ENCODE measurements at places on chromosomes 3 and 15.

- no peak for DNase-seq
These were observed 189.9 kb upstream of the TSC22D2 start for GRCh38 chr3:150218236-150218635.

DNA sequence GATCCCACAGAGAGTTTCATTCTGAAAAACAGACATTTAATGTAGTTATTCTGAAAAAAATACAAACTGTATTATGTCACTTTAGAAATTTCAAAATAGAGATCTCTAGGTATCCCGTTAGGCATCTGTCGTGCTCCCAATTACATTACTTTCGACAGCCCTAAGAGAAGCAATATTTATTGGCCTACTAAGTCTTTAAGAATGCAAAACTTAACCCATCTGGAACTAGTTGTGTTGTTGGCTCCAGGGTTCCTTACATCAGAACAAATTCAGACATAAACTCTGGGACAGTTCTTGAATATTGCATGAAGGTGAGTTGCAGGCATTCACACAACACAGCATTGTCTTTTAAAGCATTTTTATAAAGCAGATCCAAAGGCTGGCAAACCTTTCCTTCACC lies 498.4 kb downstream of the FHIT start:
- no peak for DNase-seq

GRCh38 chr3:111210003-111210711 lies 138.5 kb downstream of the NECTIN3 start:
- no peak for DNase-seq

GRCh38 chr3:170079536-170080165 lies 41.9 kb downstream of the GPR160 start:
- DNase-seq: no peak

DNA sequence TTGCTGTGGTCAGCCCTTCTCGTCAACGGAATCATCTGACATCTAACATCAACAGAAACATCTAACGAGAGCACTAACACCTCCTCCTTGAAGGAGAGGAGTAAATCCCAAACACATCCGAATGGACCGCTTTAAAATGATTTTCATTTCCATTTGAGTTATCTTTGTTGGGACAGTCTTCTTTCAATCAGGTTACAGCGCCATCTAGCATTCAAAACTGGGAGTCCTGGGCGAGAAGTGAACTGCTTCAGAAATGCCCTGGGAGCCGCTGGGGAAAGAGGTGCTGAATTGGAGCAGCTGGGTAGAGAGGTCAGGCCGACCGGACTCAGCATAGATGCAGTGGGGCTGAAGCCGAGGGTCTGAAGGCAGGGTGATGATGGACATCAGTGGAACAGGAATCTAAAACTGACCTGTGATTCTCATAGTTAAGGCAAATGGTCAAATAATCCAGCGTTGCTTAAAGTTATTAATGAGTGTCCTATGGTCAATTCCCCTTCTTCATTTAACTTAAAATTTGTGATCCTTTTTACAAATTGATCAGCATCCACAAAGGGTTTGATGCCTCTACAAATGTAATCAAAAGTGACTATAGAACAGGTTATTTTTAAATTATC lies 170.0 kb upstream of the NDN start:
- no peak for DNase-seq

DNA sequence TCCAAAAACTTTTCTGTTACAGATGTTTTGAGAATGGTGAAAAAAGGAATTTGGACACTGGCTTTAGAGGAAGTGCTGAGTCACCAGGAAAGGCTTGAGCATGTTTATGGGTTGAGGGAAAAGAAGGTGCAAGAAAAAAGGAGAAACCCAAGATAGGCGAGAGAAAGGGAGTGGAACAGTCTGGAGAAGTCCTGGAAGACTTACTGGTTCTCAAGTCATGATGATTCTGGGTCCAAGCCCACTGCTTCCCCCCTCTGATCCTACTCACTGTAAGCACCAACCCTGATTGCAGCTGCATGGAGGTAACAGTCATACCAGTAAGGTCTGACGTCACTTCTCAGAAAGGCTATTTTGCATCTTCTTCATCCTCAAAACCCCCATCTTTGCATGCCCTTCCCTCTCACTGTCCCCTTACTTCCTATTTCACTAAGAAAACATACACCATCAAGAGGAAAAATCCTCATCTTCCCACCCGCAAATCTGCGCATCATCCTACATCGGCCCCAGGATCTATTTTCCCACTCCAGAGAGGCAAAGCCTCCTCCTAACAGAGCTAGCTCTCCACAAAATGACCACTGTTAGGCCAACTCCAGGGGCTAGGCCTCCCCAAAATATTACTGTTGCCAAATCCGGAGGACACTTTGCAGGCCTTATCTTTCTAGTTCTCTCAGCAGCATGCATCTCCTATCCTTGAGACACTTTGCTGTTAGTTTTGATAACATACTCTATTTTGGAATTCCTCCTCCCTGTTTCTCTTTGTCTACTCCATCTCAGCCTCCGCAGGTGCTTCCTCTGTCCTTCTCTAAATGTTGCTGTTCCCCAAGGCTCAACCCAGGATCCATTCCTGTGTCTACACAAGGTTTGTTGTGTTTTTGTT lies 3.2 kb upstream of the ATP13A3 start:
- no peak for DNase-seq

GRCh38 chr3:159882367-159882766 lies 106.3 kb upstream of the IL12A start:
- no peak for DNase-seq

GRCh38 chr3:42805141-42805821 lies 991 bp upstream of the HIGD1A start:
- DNase-seq: no peak

- no peak for DNase-seq
These were observed 13.2 kb upstream of the DLG1 start for GRCh38 chr3:197311591-197311990.

- DNase-seq: no peak
These were observed 30.5 kb downstream of the KLF13 start for GRCh38 chr15:31357148-31357547.

- DNase-seq: no peak
These were observed 57.5 kb upstream of the SIN3A start for GRCh38 chr15:75508840-75509532.

DNA sequence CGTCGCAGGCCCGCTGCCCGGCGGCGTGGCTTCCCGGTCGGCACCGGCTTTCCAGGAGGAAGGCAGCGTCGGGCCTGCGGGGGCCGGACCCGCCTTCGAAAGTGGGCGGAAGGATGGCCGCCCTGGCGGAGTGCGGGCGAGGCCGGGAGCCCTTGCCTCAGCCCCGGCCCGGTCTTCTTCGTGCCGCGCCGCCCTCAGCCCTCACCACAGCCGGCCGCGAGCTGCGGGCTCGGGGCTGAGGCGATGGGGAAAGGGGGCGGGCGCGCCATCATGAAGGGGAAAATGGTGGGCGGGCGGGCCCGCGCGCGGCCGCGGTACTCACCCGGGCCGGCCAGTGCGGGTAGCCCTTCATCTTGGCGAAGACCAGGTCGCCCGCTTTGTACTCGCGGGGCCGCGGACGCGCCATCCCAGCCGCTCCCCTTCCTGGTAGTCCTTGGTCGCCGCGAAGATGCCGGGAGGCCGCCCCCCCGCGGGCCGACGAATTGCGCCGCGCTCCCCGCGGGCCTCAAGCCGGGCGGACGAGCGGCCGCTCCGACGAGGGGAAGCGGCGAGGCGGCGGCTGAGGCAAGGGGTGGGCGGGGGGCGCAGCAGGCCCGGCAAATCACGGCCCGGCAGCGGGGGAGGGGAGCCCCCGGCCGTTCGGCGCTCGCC lies 489 bp downstream of the HDGFL3 start:
- DNase-seq: peak; percentile 1

- DNase-seq: no peak
These were observed 1084.2 kb downstream of the TUSC7 start for GRCh38 chr3:117793622-117794265.

DNA sequence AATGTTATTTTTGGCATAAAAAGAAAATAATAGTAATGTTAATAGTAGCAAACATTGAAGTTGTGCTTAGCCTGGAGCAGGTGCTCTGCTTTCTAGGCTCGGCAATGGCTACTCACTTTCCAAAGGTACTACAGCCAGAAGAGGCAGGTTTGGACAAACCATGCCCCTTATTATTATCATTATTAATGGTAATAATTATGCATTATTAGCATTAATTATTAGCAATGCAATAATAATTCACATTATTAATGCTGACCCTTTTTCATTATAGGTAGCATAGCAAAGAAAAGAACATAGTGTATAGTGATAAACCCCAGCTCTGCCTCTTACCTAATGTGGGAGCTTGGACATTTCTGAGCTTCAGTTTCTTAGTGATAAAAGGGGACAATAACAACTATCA lies 171.4 kb downstream of the EDEM1 start:
- DNase-seq: no peak

DNA sequence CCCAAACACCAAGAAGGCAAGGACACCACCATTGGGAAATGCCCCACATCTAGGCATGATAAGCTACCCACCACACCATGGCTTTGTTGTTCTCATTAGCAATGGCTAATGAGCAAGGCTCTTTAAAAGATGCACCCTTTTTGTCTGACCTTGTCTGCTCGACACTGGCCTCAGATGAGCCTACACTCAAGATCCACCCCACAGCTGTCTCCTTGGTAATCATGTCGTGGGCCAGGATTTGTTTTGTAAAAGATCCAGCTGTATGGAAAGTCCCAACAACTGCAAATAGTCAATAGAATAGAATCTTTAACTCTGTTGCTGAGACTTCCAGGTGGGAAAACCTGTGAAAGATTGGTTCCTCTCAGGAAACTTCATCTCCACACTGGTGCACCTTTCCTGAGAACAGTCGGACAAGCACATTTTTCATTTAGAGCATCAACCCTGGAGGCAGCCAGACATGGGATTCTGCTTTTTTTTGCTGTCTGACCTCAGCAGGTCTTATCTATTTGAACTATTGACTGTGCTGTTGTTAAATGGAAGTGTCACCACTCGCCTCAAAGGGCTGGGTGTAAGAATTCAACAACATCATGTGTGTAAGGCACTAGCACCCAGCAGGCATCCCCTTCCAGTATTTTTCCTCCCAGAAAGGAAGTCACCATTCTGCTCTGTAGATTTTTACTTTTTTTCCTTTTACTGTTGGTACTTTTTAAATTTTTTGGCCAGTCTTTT lies 35.5 kb downstream of the DUT start:
- no peak for DNase-seq

- DNase-seq: no peak
These were observed 1303.3 kb downstream of the ROBO2 start for GRCh38 chr3:78343221-78343620.

GRCh38 chr15:51649659-51650521 lies 27.3 kb upstream of the DMXL2 start:
- DNase-seq: no peak

- DNase-seq: no peak
These were observed 38.4 kb upstream of the SLC6A6 start for GRCh38 chr3:14363991-14364390.

DNA sequence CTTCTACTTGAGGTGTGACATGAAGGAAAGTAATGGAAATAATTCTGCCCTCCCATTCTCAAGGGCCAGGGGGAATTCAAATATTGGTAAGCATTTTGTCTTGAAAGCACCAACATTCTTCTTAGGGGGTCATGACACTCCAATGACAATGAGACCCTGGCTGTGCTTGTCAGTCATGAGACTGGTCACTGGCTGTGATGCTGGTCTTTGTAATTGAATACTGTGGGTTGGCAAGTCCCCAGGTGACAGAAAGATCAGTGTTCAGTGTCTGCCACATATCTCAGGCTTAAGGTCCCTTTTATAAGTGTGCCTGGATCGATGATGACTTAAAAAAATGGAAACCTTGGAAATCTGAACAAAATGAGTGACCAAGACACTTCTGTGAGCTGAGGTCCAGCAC lies 151.4 kb downstream of the SNRPN start:
- DNase-seq: no peak

GRCh38 chr3:114624047-114624445 lies 330.2 kb downstream of the TIGIT start:
- no peak for DNase-seq

GRCh38 chr15:36832774-36833463 lies 253.5 kb downstream of the CDIN1 start:
- DNase-seq: no peak

DNA sequence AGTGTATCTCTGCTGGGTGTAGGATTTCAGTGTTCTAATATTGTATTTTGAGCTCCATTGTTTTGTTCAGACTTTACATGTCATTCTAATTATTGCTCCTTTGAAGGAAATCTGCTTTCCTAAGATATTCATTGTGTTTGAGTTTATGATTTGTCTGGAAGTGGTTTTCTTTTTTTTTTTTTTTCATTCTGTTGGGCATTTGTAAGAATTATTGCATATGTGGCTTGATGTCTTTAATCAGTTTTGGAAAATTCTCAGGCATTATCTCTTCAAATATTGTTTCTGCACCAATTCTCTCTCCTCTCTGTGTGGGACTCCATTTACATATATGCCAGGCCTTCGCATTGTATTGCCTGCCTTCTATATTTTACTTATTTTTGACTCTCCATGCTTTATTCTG lies 65.8 kb upstream of the RNU6-1 start:
- no peak for DNase-seq

GRCh38 chr3:133954717-133955360 lies 59.2 kb upstream of the RAB6B start:
- DNase-seq: no peak

GRCh38 chr3:13932578-13933295 lies 52.9 kb upstream of the WNT7A start:
- DNase-seq: no peak

GRCh38 chr3:166663194-166663593 lies 716.9 kb downstream of the ZBBX start:
- DNase-seq: no peak

DNA sequence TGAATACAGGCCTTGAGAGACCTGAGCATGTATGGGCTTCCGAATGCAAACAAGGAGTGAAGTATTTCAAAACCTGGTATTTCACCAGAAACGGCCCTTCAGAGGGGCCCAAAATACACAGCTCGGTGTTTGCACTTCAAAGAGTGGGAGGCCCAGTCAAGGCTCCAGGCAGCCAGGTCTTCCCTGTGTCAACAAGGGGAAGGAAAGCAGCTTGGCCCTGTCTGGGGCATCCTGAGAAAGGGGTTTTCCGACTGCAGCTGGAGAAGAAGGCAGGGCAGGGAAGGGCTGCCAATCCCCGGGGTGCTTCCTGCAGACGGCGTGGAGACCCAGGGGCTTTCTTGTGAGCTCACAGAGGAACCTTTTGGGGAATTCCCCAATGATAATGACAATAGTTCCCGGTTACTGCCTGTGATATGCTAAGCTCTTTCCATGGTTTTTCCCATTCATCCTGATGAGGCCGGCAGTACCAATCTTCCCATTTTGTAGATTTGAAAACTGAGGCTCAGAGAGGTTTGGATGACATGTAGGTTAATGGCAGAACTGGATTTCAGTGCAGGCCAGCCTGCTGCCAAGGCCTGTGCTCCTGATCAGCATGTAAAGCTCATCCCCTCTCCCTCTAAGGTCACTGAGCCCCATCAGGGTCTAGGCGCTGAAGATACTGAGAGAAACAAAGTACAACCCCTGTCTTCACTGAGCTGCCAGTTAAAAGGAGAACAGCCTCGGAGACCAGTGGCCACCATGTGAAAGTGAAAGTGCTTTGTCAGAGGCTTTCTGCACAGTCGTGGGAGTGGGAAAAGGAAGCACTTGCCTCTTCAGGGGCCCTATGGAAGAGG lies 43.0 kb upstream of the TLE3 start:
- DNase-seq: no peak

DNA sequence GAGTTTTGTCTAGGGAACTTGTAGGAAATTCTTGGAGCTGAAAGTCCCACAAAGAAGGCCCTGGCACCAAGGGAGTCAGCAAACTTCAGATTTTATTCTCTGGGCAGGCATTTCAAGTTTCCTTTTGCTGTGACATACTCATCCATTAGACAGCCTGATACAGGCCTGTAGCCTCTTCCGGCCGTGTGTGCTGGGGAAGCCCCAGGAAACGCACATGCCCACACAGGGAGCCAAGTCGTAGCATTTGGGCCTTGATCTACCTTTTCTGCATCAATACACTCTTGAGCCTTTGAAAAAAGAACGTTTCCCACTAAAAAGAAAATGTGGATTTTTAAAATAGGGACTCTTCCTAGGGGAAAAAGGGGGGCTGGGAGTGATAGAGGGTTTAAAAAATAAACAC lies 15.0 kb downstream of the TIGIT start:
- no peak for DNase-seq

Measured in stimulated activated CD8-positive, alpha-beta memory T cell treated with anti-CD3 and anti-CD28 coated beads, Interleukin-7, amount 100 ng/mL, for 24 hours (primary cell).